ENCODE measurements at places on chromosomes 6 and 20.

GRCh38 chr6:5462856-5463255 lies 201.5 kb downstream of the FARS2 start:
- DNase-seq = no peak

- DNase-seq = no peak
These were observed 206.5 kb downstream of the SAMD5 start for GRCh38 chr6:147715035-147715434.

GRCh38 chr6:34386316-34387137 lies 5.9 kb downstream of the NUDT3 start:
- DNase-seq = no peak

- DNase-seq = no peak
These were observed 49.2 kb upstream of the SASH1 start for GRCh38 chr6:148293181-148293995.

- no peak for DNase-seq
These were observed 2.0 kb downstream of the CD24 start for GRCh38 chr6:106972500-106972899.

DNA sequence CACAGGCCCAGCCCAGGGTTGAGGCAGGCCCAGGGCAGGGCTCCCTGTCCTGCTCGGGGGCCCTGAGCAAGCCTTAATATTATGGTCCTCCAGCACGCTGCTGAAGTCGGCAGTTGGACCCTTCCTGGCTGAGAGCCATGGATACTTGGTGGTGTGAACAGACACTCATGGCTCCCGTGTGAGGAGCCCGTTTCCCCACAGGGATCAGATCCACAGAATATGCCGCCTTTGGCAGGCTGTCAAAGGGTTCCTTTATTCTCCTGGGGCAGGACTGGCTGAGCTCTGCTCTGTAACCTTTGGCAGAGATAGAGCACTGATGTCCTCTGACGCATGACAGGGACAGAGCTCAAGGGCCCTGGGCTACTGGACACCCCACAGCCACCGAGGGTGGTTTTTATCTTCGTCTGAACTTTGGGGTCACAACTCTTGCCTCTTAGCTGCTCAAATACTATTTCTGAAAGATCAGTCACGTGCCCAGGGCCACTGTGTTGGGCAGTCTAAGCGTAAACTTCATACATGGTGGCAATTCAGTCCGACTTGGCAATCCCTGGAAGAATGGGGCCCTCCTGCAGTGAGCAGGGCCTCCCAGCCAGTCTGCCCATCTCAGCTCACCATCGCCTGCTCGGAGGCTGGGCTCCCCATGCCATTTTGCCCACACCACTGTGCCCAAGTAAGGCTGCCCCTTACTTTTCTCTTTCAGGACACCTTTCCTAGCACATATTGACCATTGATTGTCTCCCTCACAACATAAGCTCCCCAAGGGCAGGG lies 49.1 kb downstream of the TTI1 start:
- no peak for DNase-seq

DNA sequence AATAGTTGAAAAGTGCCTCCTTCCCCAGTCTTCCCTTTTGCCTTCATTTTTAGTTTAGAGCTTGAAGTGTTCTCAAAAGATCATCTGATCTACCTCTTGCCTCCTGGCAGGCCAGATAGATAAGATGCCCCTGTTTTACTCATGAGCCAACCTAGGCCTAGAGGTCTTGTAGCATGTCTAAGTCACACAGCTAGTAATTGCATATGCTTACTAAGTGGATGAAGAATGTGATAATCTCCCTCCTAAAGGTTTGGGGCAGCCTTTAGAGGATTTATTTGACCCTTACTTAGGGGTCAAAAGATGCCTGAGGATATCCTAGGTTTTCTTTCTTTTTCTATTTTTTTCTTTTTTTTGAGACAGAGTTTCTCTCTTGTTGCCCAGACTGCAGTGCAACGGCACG lies 2.1 kb downstream of the C6orf141 start:
- DNase-seq = no peak

- no peak for DNase-seq
These were observed 9.7 kb upstream of the NPEPL1 start for GRCh38 chr20:58682656-58683531.

DNA sequence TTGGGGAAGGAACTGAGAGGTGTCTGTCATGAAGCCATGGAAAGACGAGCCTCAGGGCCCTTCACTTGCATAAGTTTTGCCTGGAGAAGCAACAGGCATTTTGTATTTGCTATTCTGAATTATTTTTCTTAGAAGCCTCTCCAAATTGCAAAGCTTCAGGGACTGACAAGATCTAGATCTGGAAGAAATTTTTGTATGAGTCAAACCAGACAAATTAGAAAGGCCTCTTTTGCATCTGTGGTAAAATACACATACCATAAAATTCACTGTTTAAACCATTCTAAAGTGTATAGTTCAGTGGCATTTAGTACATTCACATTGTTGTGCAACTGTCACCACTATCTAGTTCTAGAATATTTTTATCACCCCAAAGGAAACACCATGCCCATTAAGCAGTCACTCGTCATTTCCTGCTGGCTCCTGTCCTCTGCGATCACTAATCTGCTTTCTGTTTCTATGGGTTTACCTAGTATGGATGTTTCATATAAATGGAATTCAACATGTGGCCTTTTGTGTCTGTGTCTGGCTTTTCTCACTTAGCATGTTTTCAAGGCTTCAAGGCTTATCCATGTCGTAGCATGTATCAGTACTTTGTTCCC lies 269.1 kb downstream of the PHF3 start:
- no peak for DNase-seq

DNA sequence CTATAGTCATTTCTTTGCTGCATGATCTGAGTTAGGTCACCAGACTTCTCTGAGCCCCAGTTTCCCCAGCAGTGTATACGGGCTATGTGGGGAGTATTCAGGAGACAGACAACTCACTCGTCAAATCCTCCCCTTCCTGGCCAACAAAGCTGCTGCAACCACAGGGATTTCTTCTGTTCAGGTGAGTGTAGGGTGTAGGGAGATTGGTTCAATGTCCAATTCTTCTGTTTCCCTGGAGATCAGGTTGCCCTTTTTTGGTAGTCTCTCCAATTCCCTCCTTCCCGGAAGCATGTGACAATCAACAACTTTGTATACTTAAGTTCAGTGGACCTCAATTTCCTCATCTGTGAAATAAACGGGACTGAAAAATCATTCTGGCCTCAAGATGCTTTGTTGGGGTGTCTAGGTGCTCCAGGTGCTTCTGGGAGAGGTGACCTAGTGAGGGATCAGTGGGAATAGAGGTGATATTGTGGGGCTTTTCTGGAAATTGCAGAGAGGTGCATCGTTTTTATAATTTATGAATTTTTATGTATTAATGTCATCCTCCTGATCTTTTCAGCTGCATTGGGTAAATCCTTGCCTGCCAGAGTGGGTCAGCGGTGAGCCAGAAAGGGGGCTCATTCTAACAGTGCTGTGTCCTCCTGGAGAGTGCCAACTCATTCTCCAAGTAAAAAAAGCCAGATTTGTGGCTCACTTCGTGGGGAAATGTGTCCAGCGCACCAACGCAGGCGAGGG lies 594 bp upstream of the CDKN1A start:
- DNase-seq = no peak

DNA sequence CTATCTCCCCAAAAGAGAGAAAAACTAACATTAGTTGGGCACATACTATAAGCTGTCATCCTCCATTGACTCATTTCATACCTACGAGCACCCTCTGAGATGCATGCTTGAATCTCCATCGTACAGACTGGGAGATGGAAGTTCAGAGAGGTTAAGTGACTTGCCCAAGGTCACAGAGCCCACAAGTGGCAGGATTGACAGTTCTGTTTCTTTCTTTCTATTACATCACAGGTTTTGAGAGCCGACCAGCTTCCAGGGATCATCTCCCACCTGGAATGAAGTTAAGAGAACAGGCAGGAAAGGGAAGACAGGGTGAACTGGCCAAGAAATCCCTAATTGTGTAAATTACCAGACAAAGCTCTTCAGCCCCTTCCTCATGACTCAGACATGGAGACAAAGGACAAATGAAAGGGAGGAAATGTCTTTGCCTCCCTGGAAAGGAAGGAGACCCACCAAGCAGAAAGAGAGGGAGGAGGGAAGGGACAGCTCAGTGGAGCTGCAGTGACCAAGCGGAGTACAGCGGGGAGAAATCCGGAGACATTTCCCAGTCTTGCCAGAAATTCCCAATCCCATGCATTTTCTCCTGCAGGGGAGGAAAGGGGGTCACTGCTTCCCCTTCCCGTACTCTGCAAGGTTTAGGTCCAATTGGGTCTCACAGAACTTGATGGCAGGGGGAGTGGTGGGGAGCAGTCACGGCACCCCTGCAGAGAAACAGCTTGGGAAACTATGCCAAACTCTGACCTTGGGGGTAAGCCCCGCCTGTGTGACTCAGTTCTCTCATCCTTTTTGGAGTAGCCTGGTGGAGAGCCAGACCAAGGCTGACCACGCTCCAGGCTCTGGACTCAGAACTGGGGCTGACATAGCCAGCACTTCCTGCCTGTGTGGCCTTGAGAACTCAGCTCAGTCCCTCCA lies 154.3 kb downstream of the ANKRD60 start:
- DNase-seq = no peak

DNA sequence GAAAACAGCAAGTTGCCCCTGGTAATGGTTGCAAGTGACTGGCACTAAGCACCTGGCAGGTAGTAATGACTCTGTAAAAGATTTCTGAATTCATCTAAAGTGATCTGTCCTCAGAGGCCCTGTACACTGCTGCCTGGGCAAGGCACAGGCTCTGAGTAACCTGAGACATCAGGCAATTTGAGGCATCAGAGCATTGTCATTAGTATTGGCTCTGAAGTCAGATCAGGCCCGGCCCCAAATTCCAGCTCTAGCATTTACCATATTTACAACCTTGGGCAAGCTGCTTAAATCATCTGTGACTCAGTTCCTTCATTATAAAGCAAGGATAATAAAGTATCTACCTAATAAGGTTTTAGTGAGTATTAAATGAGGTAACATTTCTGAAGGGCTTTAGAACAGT lies 17.3 kb upstream of the TENT5A start:
- no peak for DNase-seq

- DNase-seq = no peak
These were observed 27.1 kb downstream of the SAMHD1 start for GRCh38 chr20:36924167-36925045.

DNA sequence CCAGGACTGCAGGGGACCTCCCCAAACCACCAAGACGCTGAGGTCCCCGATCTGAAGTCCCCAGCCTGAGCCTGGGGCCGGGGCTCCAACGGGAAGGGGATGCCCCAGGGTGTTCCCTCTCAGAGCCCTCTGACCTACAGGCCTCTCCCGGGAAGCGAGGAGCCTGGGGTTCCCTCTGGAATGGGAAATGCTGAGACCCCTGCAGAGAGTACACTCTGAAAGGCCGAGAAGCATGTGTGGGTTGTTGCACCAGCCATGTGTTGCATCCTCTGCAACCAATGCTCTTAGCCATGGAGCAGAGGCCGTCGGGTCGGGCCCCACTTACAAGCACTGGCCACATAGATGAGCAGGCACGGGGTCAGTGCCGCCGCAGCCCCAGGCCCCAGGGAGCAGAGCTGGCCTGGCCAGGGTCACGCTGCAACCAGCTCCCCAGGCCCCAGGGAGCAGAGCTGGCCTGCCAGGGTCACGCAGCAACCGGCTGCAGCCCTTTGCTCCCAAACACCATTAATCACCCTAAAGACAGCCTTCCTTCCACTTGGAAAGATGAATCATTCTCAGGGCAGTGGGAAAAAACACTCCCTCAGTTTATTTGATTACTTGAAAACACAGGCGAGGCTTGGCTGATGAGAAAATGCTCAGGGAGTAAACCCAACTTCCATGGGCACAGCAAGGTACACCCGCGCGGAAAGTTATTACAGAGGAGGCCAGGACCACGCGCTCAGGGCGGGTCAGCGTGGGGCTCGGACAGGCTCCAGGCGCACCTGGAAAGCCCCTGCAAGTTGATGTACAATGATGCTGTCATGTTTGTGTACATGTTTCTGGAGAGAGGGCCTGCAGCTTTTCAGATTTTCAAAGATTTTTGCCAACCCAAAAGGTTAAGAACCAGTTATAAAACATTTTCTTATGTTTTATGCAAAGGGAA lies 78.0 kb upstream of the AFDN start:
- DNase-seq = no peak

- DNase-seq = no peak
These were observed 84.0 kb upstream of the LRFN2 start for GRCh38 chr6:40671001-40671693.

DNA sequence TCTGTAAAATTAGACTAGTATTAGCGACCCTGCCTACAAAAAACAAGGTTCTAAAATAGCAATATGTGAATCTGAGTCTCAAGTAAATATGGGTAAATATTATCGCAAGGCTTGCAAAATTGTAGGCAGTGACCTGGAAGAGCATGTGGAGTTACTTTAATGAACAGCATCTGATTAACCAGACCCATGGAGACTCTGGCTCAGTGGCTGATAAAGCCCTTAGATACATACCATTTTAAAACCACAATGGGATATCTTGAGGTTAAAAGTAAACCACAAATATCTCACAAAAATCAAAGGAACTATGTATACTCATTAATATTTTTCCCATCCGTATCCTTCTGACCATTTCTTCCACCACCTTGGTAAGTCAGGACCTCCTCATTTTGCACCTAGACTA lies 187.0 kb downstream of the MTFR2 start:
- no peak for DNase-seq

- no peak for DNase-seq
These were observed 75.0 kb downstream of the ELOVL4 start for GRCh38 chr6:79872303-79872702.

- no peak for DNase-seq
These were observed 644 bp downstream of the RBL1 start for GRCh38 chr20:37095108-37095598.

DNA sequence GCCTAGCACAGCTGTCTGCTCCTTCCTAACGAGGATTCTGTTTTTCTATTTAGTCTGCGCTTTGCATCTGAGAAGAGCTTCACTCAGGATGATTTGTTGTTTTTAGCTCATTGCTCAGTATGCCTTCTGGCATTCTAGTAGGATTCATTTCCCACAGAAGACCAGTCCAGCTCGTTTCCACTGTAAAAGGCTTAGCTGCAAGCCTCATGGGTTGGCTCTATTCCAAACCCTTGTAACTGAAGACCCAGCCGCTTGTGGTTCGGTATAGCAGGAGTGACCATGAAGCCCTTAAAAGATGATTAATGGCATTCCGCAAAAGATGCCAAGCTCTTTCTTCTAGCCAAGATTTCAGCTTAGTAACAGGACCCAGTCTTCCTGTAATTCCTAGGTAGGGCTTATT lies 7.2 kb downstream of the ADGRF1 start:
- DNase-seq = no peak

- DNase-seq = no peak
These were observed 12.0 kb upstream of the RNGTT start for GRCh38 chr6:88975369-88975768.

GRCh38 chr6:21666201-21666691 lies 72.7 kb downstream of the SOX4 start:
- DNase-seq = no peak

- DNase-seq = no peak
These were observed 12.6 kb upstream of the PCMTD2 start for GRCh38 chr20:64242797-64243475.
